ENCODE measurements at places on chromosomes 16 and 17.

DNA sequence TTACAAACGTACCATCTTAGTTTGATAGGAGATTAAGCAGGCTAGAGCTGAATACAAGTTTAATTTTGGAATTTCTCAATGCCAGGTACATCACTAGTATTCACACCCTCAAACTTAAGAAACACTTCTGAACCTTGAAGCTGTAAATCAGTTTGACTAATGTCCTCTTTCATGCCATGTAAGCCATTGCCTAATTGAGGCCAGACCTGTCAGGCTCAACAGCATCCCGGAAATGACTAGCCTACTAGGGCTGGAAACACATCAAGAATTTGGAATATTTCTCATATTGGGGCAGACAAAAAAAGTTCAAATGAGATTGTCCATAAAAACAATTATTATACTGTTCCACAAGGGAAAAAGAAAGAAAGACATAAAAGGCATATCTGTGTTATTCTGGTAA is 1.7 kb downstream of the USP32 start:
- no peak for DNase-seq

DNA sequence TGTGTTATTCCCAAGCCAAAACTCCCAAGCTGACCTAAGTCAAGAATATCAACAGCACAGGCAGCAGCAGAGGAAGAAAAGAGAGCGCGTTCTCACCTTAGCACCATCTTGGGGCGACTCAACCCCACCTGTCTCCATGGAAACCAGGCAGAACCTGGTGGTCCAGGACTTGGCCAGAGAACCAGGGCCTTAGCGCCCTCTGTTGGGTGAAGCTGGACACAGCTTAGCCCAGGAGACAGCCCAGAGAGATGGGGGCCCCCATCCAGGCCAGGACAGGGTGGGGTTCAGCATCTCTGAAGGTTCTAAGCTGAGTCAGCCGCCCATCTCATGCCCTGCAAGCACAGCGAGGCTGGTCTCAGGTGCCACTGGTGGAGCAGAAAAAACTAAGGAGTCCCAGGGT is 60.1 kb upstream of the TMEM132E start:
- DNase-seq: no peak

DNA sequence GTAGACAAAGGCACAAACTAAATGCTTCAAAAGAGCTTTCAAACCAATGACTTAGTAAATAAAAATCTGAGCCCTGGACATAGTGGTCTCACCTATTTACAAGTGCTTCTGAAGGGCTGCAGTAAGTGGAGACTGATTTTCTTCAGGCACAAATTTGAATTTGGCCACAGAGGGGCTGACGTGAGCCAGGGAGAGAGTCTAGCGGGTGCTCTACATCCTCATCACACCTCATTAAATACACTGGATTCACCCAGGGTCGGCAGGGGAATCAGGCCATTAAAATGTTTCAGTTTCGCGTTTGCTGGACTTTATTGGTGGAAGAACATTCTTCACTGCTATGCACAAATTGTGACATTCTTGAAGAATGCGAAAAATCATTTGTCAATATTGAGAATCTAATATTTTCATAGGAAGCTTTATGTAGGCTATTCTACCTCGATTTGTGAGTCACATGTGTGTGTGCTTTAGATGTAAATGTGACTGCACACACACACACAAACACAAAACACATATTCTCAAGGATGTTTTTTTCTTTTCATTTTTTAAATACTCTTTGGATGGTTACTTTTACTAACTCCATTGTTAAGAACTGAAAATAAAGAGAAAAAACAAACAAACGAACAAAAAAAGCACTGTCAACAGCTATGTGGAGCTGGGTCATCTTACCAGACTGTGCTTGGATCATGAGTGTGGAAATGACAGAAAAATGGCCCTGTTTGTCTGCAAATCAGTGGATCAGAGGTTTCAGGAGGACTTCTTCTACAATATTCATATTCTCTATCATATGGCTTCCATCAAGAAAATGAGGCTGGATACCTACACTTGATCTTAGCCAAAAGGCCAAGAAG is 58.9 kb downstream of the CDH11 start:
- DNase-seq: no peak

DNA sequence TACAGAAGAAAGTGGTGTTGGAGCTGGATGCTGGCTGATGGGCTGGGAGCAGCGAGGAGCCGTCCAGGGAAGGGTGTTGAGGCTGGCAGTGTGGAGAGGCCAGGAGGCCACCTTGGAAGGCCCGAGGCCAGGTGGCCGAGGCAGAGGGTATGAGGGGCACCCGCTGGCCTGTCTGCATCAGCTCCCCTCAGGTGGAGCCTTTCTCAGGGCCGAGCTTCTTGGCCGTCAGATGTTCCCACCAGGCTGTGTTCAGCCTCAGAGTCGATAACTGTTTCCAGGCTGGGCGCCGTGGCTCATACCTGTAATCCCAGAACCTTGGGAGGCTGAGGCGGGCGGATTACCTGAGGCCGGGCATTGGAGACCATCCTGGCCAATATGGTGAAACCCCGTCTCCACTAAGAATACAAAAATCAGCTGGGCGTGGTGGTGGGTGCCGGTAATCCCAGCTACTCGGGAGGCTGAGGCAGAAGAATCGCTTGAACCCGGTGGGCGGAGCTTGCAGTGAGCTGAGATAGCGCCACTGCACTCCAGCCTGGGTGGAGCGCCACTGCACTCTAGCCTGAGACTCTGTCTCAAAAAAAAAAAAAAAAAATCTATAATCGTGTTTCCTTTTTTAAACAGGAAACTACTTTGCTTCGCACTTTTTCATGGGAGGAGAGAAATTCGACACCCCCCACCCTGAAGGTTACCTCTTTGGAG is 25.3 kb downstream of the MGRN1 start:
- no peak for DNase-seq

DNA sequence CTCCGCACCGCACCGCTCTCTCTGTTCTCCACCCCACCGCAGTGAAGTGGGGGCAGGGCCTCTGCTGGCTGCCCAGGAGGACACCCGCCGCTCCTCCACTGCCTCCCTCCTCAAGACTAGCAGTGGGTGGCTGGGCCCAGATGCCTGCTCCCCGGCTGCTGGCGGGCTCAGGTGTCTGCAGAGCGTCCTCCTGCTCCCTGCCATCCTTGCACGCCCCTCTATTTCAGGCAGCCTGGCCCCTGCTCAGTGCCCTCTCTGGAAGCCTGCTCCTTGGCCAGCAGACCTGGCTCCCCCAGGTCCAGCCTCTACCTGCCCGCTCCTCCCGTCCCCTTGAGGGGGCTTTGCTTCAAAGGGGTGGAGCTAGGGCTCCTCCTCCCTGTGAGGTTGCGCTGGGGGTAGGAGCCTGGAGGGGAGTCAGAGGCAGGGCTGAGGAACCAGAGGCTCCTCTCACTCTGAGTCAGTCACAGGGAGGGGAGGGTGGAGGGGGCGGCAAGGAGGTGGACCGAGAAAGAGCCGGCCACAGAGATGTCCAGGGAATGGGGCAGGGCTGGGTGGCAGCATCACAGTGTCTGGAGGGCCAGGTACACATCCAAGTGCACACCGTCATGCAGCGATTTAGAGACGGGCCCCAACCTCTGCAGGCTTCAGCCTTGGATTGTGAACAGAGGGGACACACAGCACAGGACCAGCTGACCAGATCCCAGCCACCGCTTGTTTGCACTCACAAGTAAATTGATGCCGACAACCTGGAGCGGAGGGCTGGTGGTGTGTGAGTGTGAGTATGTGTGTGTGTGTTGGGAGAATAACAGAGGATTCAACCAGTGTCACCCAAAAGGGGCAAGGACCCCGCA is 9.8 kb upstream of the TMEM92 start:
- no peak for DNase-seq

DNA sequence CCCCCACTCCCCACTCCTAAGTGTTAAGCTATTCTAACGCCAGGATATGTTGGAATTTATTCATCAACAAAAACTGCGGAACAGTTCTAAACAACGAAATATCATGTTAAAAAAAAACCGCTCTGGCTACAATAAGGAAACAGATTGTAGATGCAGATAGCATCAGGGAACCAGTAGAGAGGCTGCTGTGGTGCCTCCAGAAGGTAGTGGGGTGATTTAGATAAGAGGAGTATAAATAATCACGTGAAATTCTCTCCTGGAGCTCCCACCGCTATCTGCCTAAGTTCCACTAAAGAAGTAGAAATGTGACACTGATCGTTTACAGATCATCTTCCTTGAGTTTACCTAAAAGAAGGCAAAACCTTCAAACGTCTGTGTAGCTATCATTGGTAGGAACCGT is 8.0 kb downstream of the AHSP start:
- DNase-seq: no peak

DNA sequence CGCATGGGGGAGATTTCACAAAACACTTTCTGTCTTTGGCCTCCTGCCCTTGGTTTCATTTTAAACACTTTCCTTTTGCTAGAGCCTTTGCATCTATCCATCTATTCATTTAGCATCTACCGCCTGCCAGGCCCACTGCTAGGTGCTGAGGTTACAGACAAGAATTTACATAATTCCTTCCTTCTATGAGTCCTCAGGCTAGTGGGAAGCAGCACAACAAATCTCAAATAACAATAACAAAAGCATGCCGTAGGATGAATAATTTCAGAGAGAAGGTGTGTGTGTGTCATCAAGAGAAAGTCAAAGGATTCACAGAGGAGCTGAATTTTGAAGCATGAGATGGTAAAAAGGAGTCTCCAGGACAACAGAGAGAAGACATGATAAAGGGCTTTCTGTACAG is 6.1 kb upstream of the SLC46A1 start:
- DNase-seq: no peak

All from stimulated activated CD4-positive, alpha-beta T cell treated with anti-CD3 and anti-CD28 coated beads, Interleukin-1b, Interleukin-23, amount 100 ng/mL, for 24 hours (primary cell).